BE2C (cell line): ENCODE measurements at places on chromosomes 11 and 22.

DNA sequence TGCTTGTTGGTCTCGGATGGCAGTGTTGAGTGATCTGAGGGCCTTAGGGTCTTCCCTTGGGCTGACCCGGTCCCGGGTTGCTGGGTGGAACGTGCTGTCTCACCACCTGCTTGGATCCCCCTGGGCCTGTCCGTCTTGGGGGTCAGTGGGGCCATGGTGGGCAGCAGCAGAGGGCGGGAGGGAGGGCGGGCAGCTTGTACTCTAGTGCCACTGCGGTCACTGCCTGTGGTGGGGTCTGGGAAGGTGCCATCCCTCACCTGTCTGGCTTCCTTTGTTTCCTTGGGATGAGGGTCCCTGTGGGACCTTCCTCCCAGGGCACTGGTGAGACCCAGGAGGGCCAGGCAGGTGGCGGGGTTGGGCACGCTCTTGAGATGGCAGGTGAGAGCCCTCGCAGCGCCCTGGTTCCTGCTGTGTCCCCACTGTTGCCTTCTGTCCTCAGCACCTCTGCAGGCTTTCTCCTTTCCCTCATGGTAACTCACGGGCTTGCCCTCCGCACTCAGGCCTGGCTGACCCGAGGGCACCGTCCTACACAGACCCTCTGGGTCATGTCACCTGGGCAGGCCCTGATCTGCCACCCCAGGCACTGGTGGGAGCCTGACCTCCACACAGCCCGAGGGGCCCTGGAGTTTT lies 34.2 kb downstream of the TBC1D22A start:
- no peak for DNase-seq

DNA sequence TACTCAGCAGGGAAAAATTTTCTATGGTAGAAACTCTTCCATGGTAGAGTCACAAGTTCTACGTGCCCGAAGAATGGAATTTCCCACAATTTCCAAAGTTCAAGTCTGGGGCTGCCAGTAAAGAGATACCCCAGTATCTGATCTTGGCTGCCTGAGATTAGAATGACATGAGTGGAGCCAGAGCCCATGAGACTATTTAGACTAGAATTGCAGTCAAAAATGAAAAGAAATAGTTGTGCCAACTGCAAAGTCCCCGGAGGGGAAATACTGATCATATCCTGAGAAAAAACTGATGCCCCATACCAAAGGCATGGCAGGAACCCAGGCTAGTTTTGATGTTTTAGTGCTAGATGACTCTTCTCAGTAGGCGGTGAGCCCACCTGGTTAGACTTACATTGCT lies 11.2 kb downstream of the MAJIN start:
- DNase-seq: no peak

- no peak for DNase-seq
Measured at GRCh38 chr11:26841818-26842473, 120.1 kb upstream of the SLC5A12 start.

- no peak for DNase-seq
Measured at GRCh38 chr11:84310268-84310667, 1024.1 kb upstream of the CCDC90B start.

DNA sequence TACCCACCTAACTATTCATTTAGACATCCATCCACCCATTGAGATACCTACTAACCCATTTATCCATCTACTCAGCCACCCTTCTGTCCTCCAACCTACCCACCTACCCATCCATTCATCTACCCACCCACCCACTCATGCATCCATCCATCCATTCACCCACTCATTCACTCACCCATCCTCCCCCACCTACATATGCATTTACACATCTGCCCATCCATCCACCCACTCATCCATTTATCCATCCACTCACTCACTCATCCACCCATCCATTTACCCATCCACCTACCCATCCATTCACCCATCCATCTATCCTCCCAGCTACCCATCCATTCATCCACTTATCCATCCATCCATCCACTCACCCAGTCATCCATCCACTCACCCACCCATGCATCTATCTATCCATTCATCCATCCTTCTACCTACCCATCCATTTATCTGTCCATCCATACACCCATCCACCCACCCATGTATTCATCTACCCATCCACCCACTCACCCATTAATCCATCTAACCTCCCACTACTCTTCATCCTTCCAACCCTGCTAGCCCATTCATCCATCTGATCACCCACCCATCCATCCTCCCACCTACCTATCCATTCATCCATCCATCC lies 378.7 kb downstream of the CTTN start:
- no peak for DNase-seq

DNA sequence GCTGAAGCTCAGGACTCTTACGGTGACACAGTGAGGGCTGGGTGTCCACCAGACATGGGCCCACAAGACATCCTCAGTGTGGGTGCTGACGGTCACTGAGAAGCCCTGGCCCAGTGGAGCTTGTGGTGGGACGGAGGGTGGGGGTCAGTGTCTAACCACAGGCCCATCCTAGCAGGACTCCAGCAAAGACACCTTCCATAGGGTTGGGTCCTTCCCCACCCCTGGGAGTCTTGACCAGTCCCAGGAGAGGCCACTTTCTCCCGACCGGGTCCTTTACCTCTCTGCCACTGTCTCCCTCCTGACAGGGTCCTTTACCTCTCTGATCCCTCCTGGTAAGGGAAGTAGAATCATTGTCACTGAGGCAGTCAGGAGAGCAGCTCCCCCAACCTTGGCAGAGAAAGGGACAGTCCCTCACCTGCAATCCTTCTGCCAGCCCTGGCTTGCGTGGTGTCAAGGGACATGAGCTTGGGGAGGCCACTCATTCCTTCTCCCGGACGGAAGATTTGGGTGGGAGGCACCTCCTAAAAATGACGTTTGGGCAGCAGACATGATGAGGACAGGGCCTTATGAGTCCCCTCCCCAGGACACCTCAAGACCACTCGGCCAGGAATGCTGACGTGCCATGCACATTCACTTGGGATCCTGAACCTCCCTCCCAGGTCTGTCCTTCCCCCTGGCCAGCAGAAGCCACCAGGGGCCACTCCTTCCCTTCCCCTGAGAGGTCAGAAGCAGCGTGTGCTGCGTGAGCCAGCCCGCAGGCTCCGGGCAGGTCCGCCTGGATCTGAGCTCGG lies 91.5 kb upstream of the FGF3 start:
- peak; percentile 5 for DNase-seq

DNA sequence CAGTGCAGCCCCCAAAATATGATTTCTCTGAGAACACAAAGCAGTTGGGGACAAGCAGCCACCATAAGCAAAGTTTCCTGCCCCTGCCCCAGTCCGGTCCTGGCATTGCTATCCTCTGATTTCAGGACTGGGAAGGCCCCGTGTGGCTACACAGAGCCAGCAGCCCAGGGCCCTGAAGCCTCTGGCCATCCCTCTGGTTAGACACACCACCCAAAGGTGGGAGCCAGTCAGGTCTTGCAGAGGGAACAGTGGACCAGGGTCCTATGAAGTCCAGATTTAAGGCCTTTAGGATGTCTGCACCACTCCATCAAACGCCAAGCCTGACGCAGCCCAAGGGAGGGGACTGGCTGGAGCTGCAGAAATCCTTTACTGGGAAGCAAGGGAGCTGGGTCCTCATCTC lies 63.4 kb downstream of the SLC22A12 start:
- DNase-seq: no peak

DNA sequence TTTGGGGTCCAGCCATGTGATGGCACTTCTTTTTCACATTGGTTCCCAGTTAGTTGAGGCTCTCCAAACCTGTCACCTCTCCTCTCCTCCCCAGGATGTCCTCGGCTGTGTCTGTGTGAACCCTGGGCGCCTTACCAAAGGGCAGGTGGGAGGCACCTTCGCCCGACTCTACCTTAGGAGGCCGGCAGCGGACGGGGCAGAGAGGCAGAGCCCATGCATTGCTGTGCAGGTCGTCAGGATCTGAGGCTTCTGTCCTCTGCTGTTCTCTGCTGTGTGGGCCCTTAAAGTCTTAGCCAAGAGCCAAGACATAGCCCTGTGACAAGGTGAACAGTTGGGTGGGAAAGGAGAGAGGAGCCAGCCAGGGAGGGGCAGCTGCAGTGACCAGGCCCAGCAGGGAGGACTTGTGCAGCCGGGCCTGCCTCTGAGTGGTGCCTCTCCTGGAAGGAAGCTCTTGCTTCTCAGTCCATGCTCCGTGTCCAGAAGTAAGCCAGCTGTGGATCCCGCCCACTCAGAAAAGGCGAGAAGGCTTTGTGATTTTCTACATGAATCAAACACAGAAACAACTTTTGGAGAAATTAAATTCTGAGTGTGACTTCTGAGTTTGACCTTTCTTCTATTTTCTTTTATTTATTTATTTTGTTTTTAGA lies 17.5 kb upstream of the CDC42EP2 start:
- no peak for DNase-seq

- DNase-seq: no peak
Measured at GRCh38 chr22:23282089-23282501, 101.8 kb downstream of the BCR start.

GRCh38 chr11:74672956-74673692 lies 58.1 kb downstream of the CHRDL2 start:
- DNase-seq: peak; percentile 69

DNA sequence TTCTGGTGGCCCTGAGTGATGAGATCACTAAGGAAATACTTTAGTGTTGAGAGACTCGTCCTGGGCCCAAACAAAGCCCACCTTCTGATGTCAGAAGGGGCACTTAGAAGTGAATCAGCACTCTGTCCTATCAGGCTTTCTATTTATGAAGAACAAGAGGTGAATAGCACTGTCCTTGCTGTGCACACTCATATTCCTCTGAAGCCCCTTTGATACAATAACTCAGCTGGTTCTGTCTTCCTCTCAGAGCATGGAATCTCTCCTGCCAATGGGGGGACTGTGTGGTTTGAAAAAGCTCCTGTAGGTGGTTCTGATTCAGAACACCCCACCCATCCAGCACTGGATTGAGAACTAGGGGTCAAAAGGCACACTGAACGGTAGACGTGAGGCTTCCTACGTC lies 348.1 kb downstream of the ETS1 start:
- DNase-seq: no peak

GRCh38 chr11:76802621-76803020 lies 19.5 kb downstream of the TSKU start:
- DNase-seq: no peak

GRCh38 chr11:117600234-117600783 lies 196.7 kb downstream of the DSCAML1 start:
- DNase-seq: no peak

DNA sequence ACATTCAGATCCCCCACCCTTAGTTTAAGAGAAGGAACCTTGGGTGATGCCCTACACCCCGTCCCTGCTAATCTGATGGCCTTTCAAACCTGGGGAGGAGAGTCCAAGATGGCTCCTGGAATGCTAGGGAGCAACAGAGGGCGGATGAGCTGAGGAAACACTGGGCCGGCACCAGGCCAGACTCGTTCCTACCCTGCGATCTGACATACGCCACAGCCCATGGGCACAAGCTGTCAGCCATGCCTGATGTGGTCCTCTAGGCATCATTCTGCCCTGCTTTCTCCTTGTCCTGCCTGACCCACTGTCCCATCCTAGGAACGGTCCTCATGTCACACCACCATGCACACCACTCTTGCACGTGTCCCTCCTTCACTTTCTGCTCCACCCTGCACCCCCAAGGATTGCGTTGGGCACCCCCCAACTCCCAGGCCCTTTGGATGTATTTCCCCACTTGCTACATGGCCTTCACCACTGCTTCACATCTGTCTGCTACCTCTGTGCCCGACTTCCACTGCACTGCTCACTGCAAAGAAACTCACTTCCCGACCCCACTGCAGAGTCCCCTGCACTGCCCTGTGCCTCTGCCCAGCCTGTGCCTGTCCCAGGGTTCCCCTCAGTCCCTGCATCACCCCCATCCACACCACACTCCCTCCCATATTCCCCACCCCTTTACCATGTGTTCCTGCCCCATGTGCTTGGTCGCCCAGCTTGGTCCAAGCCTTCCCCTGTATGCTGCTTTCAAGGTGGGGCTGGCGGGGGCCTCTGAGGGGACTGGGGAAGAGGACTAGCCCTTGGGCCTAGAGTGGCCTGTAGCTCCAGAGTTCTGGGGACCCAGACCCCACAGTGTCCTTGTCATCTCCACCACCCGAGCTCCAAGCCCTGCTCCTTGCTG lies 29.2 kb downstream of the USP35 start:
- DNase-seq: no peak

- DNase-seq: no peak
Measured at GRCh38 chr11:96241331-96241841, 101.6 kb downstream of the MAML2 start.
